ENCODE measurements at places on chromosomes 2 and 18.
A peak's percentile ranks its signal among the peaks of the same experiment; 100 is the strongest.

GRCh38 chr2:221569871-221570270, 2.2 kb downstream of the EPHA4 start:
- DNase-seq: no peak

- no peak for DNase-seq
Observed at GRCh38 chr2:124092651-124093050, 67.6 kb downstream of the CNTNAP5 start.

- DNase-seq: no peak
Observed at GRCh38 chr2:163602196-163602595, 133.6 kb downstream of the FIGN start.

GRCh38 chr2:37090019-37090477, 5.7 kb downstream of the GPATCH11 start:
- no peak for DNase-seq

DNA sequence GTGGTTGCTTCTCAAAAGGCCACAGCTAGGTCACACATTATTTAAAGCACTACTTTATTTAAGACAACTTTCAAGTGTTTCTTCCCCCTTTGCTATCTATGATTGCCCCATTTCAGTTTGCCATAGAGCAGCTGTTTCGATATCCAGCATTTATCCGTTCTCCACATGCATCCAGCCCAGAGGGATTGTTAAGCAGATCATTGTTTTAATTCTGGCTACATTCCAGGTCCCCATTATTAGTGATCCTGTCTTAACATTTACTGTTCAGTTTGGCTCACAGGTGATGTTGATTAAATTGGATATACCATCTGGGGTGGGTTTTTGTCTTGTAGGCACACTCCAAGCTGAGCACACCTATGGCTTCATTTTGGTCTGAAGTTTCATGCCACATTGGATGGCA, 638.7 kb downstream of the ZEB2 start:
- no peak for DNase-seq

- DNase-seq: no peak
Observed at GRCh38 chr2:223956300-223956699, 963 bp upstream of the MRPL44 start.

- DNase-seq: no peak
Observed at GRCh38 chr2:175234650-175235049, 53.1 kb upstream of the ATP5MC3 start.

- no peak for DNase-seq
Observed at GRCh38 chr2:176200971-176201370, 12.5 kb downstream of the HOXD1 start.

DNA sequence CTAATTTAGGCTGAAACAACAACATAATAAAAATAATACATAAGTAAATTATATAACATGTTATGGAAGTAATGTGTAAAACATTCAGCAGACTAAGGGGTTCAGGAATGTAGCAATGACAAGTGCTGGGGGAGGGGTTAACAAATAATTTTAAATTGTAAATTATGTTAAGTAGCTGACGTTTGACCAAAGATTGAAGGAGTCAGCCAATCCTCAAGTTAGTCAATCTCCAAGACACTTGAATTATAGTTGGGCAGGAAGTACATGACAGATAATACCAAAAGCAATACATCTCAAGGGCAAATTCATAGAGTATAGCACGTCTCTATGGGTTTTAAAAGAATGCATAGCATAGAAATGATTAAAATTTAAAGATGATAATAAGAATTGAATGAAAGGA, 89.1 kb downstream of the KCNH7 start:
- DNase-seq: no peak

GRCh38 chr2:205175831-205176230, 506.5 kb upstream of the NRP2 start:
- no peak for DNase-seq

GRCh38 chr2:10038123-10038522, 5.2 kb upstream of the KLF11 start:
- DNase-seq: no peak

DNA sequence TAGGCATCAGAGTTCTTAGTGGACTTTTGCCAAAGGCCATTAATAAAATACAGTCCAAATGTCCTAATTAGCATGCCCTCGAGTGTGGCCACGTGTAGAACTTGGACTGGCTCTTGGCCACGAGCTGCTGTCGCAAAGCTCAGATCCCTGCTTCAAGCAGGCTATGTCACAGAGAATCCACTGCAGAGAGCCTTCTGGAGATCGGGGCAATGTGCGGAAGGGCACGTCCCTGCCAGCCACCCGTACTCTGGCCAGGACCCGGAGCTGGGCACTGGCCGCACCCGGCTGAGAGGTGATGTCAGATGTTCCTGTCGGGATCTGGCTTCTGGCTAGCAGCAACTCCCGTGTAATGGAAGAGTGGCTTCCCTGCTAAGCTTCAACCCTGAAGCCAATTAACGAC, 432.7 kb upstream of the ID2 start:
- DNase-seq: no peak

DNA sequence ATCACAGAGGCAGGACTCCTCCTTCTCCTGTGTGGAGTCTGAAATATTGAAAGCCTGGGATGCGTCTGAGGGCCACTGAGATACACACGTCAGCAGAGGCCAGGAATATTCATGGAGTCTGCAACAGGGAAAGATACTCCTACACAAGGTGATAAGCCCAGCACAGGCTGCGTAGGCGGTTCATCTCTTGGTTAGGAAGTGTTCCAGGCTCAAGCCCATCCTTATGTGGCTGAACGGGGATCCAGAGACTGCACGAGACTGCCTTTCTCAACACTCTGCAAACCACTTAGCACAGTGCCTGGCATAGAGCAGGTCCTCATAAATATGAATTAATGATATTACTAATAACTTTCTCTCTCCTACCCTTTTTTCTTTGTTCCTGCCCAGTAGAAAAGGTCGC, 29.2 kb upstream of the AGPS start:
- DNase-seq: no peak

DNA sequence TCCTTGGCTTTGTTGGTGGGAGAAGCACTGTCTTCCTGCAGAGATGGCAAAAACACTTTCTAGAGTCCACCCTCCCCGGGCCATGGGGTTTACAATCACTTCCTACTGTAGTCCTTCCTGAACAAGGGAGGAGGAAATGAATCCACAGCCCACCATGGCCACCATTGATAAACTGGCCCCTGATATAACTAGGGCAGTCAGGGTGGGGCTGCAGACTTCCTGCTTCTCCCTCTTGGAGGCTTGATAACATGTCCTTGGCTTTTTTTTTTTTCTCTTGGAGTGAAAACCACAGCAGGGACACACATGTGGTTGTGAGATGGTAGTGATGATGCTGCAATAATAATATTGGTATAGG, 437.8 kb downstream of the ZNF521 start:
- DNase-seq: no peak

DNA sequence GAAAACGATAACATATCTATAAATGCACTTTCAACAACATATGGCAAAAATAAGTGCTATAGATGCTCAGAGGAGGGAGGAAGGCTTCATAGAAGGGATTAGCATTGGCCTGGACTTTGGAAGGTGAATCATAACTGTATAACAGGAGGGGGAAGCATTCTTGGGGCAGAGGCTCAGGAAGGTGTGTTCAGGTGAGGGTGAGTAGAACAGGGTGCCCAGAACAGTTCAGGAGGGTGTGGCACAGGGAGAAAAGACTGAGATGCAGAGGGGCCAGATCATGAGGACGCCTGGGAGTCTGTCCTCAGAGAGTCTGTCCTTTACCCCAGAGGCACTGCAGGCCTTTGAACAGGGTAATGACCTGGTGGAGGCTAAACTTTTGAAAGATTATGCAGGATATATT, 29.3 kb upstream of the MEP1B start:
- no peak for DNase-seq

DNA sequence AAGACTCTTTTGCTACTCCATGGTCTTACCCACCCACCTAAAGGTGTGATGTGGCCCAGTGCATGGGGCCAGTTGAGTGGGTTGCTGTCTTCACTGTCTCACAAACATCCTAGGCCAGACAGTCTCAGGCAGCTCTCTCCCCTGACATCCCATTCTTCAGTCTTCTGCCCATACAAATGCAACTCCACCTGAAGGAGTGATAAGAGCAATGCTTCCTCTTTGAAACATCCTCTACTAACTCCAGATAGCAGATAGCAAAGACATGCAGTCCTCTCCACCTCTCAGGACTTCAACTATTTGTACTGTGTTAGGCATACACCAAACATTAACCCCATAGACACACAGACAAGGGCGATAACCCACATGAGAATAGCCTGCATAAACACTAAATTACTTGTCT, 71.3 kb downstream of the MTHFD2 start:
- no peak for DNase-seq

GRCh38 chr2:228140934-228141528, 40.5 kb downstream of the SPHKAP start:
- DNase-seq: no peak

- no peak for DNase-seq
Observed at GRCh38 chr18:79424008-79424565, 28.4 kb downstream of the NFATC1 start.

DNA sequence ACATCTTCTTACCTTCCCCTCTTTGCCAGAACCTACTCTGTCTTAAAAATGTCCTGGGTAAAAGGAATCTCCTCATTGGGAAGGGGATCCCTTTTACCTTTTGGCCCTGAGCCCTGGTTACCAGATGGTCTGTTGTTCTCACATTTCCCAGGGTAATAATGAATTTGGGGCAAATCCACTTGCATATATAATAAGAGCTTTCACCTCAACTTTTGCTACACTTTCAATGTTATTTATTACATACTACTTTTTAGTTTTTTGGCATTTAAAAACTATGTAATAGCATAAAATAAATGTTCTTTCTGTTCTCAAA, 15.0 kb downstream of the CERS6 start:
- no peak for DNase-seq

GRCh38 chr18:76490670-76491472, 4.2 kb downstream of the ZNF516 start:
- DNase-seq: no peak

DNA sequence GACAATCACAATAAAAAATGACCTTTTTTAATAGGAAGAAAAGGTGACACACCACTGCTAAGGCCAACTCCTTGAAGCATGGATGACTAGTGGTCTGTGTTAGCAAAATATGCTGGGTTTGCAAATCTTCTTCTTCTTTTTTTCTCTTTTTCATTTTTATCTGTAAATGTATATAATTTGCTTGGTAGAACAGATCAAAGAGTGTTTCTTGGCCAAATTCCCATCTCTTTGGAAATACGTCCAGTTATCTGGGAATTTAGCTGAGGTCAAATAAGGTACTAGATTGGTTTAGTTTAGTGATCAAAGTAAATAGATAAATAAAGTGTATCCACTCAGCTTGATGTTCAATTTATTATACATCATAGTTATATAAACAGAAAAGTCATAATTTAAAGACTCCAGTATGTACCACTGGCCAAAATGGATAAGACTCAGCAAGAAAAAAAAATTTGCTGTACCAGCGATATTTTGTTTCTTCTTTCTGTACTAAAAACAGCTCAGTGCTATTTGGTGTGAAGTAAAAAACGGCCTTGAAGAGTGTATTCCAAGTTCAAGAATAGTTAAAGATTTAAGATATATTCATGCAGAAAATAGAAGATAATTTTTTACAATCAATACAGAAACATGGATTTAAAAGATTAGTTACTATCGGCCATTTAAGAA, 738.6 kb upstream of the PIK3C3 start:
- no peak for DNase-seq

DNA sequence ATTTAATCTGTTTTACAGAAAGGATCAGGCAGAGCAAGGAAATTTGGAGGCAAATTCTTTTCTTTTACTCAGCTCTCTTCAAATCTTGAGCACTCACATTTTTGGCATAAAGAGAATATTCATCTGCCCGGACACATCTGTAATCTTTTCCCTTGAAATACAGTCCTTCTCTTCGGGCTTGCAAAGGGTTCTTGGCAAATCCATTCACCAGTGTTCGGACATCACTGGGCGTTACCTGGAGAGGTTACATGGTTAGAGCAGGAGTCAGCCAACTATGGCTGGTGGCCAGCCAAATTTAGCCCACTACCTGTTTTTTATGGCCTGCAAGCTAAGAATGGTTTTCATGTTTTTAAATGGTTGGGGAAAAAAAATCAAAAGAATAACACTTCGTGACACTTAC, 2.1 kb downstream of the PFN4 start:
- no peak for DNase-seq

- DNase-seq: no peak
Observed at GRCh38 chr18:35547008-35547605, 34.4 kb upstream of the GALNT1 start.

GRCh38 chr2:113232740-113233139, 46.0 kb downstream of the PAX8 start:
- no peak for DNase-seq

DNA sequence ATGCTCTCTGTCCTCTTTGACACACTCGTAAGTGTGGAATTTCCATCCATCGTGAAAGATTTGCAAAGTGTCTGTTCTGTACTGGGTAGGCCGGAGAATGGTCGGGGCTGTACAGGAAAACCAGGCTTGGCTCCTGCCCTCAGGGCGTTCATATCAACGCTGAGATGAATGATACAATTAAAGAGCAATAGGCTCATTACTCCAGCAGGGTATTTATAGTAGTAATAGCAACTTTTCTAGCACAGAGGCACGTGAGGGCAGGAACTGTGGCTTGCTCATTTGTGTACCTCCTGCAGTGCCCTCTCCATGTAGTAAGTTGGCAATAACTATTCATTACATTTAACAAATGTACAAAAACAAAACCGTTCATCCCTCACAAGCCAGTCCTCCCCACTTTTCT, 5.3 kb upstream of the NCK2 start:
- no peak for DNase-seq

DNA sequence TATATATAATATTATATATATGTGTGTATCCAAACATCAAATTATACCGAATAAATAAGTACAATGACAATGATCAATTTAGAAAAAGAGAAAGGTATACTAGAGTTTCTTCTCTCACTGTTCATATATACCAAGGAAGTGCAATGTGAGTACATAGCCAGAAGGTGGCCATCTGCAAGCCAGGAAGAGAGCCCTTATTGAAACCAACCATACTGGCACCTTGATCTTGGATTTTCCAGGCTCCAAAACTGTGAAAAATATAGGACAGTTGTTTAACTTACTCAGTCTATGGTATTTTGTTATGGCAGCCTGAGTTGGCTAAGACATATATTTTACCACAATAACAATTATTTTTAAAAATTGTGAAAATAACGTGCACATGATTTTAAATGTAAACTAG, 1490.2 kb upstream of the SLC39A10 start:
- no peak for DNase-seq

DNA sequence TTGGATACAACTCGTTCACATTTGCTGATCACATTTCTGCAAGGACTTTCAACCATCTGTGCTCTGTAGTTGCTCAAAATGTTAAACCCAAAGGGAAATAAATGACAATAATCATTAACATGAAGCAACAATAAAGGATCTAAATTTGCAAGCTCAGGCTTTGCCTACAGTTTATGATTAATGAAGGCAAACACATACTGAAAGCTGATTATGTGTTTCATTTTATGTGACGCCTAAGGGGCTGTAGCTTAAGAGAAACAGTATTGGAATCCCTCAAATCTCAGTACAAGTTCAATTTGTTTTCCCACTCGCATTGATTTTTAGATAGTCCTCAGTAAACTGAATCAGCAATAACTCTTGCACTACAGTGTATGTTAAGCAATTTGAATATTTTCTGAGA, 160.3 kb upstream of the FSIP2 start:
- DNase-seq: no peak

- DNase-seq: peak; percentile 1
Observed at GRCh38 chr18:59957957-59958356, 58.2 kb downstream of the PMAIP1 start.
